K562 (cell line): ENCODE measurements at places on chromosomes 3 and 15. TPM values are rescaled to one million over a fixed set of nuclear protein-coding genes. Genes with fewer than 3 reads are reported as not detected.

DNA sequence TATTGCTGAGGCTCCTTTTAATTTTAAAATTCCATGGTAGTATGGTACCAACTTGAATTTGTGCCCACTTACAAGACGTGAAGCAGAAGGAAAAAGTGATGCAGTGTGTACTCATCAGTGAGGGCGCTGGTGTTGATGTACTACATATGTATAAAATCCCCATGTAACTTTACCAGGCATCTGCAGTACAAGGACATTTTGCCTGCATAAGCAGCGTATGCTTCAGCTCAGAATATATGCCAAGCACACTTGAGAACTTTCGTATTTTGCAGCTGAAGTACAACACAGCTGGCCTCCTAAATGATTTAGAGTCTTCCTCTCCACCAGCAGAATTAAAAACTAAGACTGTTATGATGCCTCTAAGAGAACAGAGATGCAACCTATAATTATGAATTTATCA lies 108.9 kb downstream of the RYR3 start:
- DNase-seq, result no peak

GRCh38 chr3:71942432-71943187 lies 157.7 kb upstream of the PROK2 start:
- no peak for DNase-seq

GRCh38 chr3:141795276-141795675 lies 32.1 kb downstream of the GRK7 start:
- no peak for DNase-seq

DNA sequence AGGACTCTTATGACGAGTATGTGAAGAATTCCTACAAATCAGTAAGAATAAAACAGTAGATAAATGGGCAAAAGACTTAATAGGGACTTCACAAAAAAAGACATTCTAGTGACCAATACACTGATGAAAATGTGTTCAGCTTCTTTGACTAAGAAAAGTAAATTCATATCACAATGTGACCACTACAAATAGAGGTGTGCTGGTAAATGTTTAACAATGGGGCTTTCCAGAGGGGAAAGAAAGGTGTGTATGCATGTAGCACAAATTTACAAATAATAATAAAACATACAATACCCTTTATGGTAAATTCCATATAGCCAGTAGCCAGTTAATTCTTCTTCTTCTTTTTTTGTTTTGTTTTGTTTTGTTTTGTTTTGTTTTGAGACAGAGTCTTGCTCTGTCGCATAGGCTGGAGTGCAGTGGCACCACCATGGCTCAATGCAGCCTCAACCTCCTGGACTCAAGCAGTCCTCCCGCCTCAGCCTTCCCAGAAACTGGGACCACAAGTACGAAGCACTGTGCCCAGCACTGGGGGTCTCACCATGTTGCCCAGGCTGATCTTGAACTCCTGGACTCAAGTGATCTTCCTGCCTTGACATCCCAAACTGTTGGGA lies 17.5 kb upstream of the NMD3 start:
- DNase-seq, result no peak

DNA sequence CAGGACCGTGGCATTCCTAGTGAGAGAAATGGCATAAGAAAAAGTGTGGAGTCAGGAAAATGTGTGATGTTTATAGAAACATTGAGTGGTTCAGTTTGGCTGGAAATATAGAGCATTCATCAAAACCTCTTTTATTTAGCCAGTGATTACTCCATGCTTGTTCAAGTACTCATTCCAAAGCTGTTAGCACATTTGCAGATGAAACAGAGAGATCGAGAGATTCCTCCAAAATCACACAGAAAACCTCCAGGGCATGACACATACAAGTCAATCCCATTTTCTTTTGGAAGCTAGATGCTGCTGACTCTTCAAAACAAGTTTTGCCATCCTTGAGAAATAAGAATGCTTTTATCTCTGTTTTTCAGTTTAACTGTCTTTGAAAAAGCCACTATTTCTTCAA lies 11.5 kb upstream of the MB21D2 start:
- DNase-seq, result no peak

DNA sequence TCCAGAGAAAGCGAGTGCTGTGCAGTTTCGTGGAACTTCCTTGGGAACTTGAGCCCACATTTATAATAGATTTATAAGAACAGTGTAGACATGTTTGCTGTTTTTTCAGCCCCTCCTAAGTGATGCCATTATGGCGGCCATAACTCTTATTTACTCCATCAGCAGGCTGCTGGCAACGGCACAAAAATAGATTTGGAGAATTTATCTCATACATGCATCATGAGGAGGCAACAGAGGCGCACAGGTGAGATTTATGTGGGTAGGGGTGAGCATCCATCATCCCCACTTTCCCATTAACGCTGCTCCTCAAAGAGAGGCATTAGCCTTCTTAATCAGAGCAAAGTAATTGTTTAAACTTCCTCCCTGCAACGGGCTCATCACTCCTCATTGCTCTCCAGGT lies 182.5 kb downstream of the RAB11A start:
- DNase-seq, result no peak

DNA sequence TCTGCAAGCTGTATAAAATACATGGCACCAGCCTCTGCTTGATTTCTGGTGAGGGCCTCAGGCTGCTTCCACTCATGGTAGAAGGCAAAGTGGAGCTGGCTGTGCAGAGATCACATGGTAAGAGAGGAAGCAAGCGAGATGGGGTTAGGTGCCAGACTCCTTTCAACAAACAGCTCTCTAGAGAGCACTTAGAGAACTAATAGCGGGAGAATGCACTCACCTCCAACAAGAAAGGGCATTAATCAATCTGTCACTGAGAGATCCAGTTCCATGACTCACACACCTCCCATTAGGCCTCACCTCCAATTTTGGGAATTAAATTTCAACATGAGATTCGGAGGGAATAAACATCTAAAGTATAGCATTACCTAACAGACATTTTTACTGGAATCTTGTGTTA lies 644.1 kb upstream of the ARRDC4 start:
- no peak for DNase-seq

GRCh38 chr3:55119268-55119667 lies 191.4 kb upstream of the LRTM1 start:
- DNase-seq, result no peak

GRCh38 chr3:14299767-14300166 lies 102.6 kb upstream of the SLC6A6 start:
- DNase-seq, result no peak

GRCh38 chr3:149949181-149949580 lies 21.5 kb downstream of the PFN2 start:
- no peak for DNase-seq

GRCh38 chr3:34065901-34066300 lies 267.5 kb downstream of the PDCD6IP start:
- no peak for DNase-seq

- DNase-seq, result no peak
Observed at GRCh38 chr3:66443118-66443803, 57.6 kb downstream of the LRIG1 start.

GRCh38 chr15:40511472-40512133 lies 40.8 kb downstream of the CHST14 start:
- DNase-seq, result peak; percentile 89

DNA sequence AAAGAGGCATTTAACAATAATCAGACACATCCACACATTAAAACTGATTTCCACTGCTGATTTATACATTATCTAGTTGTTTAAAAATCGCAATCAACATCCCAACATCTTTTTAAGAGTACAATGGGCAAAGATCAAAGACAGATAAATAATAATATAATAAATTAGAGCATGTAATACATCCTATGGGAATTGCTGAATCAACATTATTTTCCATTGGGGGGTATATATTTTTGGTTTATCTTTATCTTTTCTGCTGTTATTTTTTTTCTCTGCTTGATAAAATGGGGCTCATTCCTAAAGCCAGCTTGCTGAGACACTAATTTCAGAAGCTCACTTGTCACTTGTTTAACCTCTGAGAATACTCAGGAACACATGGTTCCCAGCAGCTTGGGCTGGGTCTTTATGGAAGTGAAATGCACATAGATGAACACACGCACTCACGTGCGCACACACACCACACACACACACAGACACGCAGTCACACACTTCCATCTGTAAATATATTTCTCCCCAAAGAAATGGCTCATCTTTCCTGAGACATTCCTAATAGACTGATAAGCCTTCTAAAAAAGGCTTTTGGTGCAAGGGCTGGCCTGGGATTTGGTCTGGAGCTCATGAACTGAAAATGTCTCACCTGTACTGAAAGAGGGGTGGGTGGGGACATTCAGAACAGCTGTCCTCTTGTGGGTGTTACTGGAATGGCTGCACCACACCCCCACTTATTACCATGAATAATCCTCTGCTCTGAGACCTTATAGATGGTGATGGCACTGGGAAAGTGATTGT lies 3.5 kb upstream of the PPIB start:
- no peak for DNase-seq

DNA sequence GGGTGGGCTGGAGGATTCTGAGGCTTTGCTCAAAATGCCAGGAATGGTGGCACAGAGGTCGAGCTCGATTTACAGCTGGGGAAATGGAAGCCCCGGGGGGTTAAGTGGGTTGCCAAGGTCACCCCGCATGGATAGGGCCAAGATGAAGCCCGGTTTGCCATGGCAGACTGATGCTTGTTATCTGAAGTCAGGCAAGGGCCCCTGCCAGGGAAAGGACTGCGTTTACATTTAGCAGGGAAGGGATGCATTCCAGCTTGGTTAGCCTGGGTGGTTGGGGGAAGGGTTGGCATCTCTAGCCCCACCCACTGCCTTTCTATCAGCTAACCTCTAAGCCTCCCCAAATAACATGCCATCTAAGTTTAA lies 79.0 kb downstream of the RPLP1 start:
- no peak for DNase-seq

GRCh38 chr15:73328981-73329380 lies 39.8 kb downstream of the HCN4 start:
- DNase-seq, result no peak

- no peak for DNase-seq
Observed at GRCh38 chr15:85707519-85708338, 87.0 kb downstream of the KLHL25 start.

DNA sequence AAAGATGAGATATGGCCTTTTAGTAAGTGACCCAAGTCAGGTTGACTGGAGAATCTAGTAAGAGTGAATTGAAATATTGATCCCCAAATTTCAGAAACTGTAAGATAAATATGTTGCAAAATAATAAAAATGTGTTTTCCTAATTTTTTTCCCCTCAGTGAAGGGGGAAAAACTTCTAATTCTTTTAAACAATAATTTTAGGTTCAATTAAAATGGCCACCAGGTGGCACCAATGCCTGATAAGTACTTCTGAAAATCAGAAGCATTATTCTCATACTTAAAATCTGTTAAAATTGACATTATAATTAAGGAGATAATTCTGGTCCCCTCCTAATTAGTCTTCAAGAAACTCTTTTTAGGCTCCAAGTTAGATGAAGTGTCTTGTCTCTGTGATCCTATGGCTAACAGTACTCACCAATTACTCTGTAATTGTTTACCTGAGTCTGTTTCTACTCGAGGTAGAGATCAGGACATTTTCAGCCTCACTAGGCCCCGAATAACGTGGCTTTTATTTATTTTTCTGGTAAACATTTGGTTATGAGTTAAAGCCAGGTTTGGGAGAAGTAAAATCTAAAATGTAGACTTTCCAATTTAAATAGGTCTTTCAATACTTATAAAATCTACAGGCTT lies 52.6 kb downstream of the NMD3 start:
- peak; percentile 46 for DNase-seq

DNA sequence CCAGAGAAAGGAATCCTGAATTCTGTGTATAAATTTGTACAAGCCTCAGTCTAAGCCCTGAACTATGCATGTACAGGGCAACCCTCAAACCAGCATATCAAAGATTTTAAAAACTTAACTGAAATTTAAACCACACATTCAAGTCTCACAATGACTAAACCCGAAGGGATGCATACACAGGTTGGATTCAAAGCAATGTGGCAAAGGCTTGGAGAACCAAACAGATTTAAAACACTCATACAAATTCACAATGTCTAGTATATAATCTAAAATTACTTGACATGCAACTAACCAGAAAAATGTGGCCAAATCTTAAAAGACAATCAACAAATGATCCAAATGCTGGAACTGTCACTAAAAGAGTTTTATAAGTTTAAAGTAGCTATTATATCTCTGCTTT lies 36.4 kb downstream of the CEP152 start:
- no peak for DNase-seq

- no peak for DNase-seq
Observed at GRCh38 chr3:147184794-147185193, 221.5 kb downstream of the ZIC4 start.

DNA sequence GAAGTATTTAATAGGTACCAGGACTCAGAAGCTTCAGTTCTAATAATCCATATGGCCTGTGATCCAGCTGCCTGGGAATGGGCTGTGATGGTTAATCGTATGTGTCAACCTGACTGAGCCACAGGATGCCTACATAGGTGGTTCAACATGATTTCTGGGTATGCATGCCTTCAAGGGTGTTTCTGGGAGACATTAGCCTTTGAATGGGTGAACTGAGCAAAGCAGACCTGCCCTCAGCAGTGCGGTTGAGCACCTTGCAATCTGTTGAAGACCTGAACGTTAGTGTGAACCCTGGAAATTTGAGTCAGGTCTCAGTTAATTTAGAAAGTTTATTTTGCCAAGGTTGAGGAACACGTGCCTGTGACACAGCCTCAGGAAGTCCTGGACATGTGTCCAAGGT lies 22.8 kb upstream of the TKT start:
- no peak for DNase-seq

DNA sequence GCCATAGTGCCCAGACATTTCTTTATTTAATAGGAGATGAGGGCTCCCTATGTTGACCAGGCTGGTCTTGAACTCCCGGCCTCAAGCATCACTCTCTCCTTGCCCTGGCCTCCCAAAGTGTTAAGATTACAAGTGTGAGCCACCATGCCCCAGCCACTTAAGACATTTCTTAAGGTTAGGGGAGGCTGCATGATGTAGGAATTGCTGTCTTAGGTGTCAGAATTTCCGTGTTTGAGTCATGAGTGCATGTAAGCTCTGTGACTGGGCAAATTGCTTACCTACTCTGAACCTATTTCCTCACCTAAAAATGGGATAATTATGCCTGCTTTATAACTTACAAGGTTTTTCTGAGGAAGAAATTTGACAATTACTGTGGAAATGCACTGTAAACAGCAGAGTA lies 34.2 kb upstream of the SIAH2 start:
- DNase-seq, result no peak

DNA sequence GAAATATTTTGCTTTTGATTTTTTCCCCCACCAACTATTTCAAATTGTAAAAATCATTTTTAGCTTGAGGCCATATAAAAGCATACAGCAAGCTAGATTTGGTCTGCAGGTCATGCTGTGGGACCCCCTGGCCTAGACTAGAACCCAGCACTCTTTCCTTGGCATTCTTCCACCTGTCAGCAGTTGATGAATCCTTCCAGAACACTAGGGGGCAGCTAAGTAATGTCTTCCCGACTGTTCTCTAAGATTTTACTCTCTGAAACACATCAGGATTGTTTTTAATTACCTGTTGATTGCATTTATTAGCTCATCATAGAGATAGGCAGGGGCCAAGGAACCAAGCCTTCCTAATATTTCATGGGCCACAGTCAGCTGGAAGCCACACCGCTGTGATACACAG lies 174.5 kb downstream of the CACNA1D start:
- DNase-seq, result peak; percentile 5

The IGF2BP2 gene
- 57.3 and 59.6 TPM in 2 replicates for total RNA-seq

The LRRC58 gene
- total RNA-seq, result 14.4 and 14.8 TPM in 2 replicates

The ADPRH gene
- 1.3 and 1.4 TPM in 2 replicates for total RNA-seq

The GOLGA6A gene
- total RNA-seq, result not detected in 2 replicates

The CCR5 gene
- not detected in 2 replicates for total RNA-seq

The SOX14 gene
- not detected in 2 replicates for total RNA-seq

The FGF7 gene
- total RNA-seq, result not detected in 2 replicates
